Right renal pelvis (tissue), 4 donors: ENCODE measurements at places on chromosomes 5 and 9.

DNA sequence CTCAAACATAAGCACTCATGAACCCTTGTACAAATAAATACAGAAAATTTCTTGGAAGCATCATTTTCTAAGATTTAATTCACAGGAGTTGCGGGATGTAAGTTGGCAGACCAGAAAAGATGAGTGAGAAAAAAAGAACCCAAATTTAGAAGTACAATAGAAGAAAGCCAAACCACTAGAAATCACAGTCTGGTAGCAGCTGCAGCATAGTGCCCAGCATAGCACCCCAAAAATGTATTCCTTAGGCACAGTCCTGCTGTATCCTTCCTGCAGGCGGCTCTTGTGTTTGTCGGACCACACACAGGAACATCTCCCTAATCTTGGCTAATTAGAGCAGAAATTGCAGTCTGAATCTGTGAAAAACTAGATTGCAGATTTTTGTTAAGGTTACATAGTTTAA lies 208.5 kb upstream of the TRPM3 start:
- DNase-seq = no peak

- no peak for DNase-seq
Observed at GRCh38 chr9:19875291-19875920, 86.6 kb upstream of the SLC24A2 start.

DNA sequence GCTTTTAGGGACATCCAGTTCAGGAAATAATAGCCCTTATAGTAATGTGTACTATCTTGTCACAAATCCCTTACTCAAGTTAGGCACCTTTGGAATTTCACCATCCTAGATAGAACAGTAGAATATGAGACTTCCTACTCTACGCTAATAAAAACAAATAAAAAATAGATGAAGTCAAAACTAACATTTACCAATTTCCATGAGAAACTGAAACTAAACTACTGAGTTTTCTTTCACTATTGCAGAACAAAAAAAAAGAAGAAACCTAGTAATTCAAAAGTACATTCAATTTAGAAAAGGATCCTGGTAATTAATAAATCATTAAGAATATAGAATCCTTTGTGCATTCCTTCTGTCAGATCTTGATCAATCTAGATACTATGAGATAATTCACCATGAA lies 14.0 kb downstream of the STARD4 start:
- no peak for DNase-seq

DNA sequence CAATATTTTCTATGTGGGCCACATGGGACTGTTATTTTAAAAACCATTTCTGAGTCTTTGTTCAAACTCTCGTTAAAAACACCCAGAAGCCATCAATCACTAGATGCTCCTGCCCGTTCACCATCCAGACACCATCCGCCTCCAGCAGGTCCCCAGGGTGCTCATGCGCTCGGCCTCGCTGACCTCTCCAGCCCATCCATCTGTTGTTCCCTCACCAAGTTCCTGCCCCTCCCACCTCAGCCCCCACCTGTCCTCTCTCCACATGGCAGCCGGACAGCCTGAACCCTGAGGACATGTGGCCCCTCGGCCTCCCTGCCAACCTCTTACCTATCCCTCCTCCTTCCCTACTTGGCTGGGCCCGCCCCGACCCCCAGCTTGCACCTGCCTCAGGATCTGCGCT lies 31.6 kb downstream of the NSUN2 start:
- no peak for DNase-seq

- no peak for DNase-seq
Observed at GRCh38 chr5:6713274-6714225, at the start of gene TENT4A. Gene TENT4A (plus strand): TSS chr5:6713432. CDS start chr5:6713984, 552 bp downstream.
